ENCODE measurements at places on chromosomes 13 and 19.
A peak's percentile ranks its signal among the peaks of the same experiment; 100 is the strongest.

- no peak for DNase-seq
Measured at GRCh38 chr13:31880851-31881494, 141.6 kb downstream of the RXFP2 start.

DNA sequence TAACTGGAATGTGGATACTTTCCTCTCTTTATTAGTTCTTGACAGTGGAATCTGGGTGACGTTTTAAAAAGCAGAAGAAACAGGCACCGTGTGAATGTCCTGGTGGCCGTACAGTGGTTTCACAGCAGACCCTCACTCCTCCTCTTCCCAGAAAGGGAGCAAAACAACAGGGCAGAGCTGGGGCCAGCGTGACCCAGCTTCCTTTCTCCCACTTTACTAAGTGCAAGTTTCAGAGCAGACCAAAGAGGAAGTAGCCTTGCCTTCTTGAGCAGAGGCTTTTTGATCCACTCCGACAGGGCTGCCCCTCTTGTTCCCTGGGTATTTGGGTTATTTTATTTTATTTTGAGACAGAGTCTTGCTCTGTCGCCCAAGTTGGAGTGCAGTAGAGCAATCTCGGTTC, 19.6 kb upstream of the C19orf33 start:
- no peak for DNase-seq

DNA sequence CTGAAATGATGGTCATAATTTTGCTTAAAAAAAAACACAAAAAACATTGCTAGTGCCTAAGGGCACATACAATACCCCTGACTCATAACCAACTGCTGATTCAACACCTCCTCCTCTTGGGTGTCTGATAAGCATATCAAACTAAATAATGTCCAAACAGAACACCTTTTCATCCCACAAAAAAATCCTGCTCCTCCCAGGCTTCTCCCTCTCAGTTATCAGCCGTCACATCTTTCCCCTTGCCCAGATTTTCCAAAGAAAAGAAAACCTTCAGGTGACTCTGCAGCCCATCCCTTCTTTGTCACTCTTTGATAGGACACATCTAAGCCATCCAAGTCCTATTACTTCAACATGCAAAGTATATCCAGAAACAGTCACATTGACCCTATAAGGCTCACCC, 46.9 kb downstream of the ABCC4 start:
- no peak for DNase-seq

DNA sequence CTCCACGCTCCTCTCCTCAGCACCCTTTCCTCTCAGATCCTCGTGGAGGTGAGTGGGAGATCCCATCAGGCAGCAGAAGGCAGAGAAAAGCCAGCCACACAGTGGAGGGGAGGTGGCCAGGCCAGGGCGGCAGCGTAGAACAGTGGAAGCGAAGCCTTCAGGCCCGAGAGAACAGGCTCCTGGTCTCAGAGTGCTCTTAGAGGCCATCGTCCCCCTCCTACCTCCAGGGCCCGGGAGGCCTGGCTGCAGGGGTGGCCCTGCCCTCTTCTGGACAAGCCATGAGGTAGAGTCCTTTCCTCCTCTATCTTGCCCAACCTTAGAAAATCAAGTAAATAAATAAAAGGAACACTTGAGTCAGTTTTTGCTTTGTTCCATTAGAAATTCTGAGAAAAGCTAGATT, 202.0 kb downstream of the KATNAL1 start:
- no peak for DNase-seq

DNA sequence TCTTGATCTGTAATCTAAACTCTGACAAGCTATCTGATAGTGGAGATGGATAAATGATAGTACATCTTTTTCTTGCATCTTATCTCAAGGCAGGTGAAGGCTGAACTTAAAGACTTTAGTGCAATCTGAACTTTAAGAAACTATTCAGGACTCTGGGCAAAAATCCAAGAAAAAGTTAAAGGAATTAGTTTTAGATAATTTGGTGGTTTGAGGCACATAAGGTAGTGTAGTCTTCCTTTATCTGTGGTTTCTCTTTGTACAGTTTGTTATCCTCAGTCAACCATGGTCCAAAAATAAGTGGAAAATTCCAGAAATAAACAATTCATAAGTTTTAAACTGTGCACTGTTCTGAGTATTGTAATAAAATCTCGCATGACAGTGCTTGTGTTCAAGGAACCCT, 172.9 kb downstream of the UGGT2 start:
- DNase-seq, result no peak

DNA sequence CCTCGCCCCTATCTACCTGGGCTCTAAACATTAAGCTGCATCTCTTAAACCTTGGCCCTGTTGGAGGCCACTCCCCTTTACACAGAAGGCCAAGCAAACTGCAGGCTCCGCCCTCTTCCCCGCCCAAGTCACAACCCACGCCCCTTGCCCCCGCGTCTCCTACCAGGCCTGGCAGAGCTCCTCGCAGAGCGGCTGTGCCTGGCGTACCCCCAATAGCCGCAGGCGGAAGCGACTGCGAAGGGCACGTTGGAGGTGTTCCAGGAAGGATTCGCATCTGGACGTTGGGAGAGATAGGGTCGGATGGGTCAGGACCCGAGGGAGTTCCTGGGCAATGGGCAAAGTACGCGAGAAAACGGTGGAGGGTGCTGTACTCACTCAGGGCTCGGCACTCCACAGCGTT, 5.9 kb downstream of the RTBDN start:
- peak; percentile 48 for DNase-seq

DNA sequence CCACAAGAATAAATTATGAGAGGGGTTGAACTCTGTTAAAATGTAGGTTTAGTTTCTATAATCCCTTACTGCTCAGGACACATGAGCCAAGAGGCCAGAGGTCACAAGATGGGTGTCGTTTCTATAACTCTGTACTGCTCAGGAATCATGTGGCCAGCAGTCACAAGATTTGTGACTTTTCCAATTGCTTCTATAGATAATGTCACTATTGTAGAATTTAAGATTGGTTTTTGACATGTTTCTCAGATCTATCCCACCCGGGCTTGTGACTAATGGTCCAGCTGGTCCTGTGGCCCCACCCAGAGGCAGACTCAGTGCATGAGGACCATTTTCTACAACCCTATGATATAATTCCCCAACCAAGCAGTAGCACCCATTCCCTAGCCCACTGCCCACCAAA, 662.0 kb upstream of the KLF12 start:
- DNase-seq, result no peak

- DNase-seq, result no peak
Measured at GRCh38 chr13:93226065-93226622, 463 bp upstream of the GPC6 start.

DNA sequence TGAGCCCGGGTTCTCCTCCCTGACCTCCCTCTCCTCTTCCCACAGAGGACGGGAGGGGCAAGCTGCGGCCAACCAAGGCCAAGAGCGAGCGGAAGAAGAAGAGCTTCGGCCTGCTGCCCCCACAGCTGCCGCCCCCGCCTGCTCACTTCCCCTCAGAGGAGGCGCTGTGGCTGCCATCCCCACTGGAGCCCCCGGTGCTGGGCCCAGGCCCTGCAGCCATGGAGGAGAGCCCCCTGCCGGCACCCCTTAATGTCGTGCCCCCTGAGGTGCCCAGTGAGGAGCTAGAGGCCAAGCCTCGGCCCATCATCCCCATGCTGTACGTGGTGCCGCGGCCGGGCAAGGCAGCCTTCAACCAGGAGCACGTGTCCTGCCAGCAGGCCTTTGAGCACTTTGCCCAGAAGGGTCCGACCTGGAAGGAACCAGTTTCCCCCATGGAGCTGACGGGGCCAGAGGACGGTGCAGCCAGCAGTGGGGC, 162.2 kb downstream of the KDM4B start:
- no peak for DNase-seq

- DNase-seq, result no peak
Measured at GRCh38 chr13:48094404-48094780, 512 bp downstream of the MED4 start.

- no peak for DNase-seq
Measured at GRCh38 chr19:46213156-46213555, 16.4 kb upstream of the IGFL1 start.

DNA sequence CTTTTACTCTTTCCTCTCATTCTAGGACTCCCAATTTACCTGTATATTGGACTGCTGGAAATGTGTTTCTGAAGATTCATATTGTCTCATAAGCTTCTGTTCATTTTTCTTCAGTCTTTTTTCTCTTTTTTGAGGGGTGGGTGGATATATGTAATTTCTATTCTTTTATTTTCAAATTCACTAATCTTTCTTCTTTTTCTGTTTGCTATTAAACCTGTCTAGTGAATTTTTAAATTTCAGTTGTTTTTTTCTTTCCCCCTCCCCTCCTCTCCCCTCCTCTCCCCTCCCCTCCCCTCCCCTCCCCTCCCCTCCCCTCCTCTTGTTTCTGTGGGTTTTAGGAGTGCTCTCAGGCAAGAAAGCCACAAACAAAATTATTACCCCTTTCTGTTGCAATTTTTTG, 16.9 kb upstream of the ZNF527 start:
- DNase-seq, result no peak

GRCh38 chr13:65679240-65679639, 1550.9 kb downstream of the PCDH9 start:
- DNase-seq, result no peak

GRCh38 chr19:44093931-44094765, at the start of gene ZNF224:
ZNF224 (plus strand) TSS chr19:44094361; CDS start chr19:44097874, 3,513 bp downstream.
- peak; percentile 77 for DNase-seq

GRCh38 chr19:1045247-1045603, 5.3 kb downstream of the ABCA7 start:
- DNase-seq, result no peak

DNA sequence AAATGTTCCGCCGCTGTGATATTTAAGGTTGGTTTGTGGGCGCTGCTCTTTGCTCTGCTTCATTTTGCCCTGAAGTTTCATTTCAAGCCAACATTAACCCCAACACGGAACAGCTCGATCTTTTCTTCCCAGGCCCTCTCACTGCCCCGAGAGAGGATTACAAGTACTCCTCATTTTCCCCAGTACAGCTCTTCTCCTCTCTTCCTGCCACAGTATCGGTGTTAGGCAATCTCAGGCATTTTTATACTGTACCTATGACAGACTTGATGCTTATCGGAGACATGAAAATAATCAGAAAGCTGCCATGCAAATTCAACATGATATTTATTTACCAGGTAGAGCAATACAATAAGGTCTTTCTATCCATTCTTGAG, 1.3 kb upstream of the EDNRB start:
- no peak for DNase-seq

DNA sequence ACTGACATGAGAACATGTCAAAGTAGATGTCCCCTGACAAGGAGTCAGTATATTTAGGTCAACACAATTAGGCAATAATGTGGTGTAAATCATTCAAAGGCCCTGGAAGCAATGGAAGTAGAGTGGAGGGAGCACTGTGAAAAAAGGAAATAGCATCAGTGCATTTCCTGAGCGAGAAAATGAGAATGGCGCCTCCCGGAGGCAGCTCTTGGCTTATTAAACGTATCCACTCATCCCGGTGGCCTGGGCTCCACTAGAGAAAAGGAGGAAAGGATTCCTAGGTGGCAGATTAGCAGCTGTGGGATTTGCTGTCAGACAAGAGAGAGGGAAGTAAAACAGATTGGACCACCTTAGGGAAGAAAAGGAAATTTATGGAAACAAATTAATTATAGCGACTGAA, 173.7 kb upstream of the TMTC4 start:
- no peak for DNase-seq

DNA sequence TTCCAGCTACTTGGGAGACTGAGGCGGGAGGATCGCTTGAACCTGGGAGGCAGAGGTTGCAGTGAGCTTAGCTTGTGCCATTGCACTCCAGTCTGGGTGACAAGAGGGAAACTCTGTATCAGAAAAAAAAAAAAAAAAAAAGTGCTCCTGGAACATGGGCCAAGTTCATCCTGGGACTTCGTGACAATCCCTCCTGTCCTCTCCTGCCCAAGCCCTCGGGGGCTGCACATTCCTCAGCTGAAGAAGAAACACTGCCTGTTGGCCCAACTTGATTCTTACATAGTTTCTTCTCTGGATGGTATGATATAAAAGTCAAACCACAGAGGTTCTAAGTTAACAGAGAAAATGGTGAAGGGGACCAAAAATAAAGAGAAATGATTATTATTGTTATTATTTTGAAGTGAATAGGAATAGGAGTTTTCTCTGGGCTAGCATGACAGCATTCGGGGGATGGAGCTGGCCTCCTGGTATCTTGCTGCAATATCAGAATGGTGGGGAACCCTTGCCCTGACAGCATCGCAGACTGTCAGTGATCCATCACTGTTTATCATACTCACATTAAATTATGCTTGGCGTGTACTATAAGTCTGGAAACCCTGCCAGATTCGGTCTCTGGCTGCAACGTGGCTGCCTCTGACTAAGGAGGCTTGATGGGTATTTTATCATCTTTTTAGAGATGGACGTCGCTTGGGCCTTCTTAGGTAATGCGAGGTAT, 113.7 kb upstream of the OXGR1 start:
- no peak for DNase-seq

DNA sequence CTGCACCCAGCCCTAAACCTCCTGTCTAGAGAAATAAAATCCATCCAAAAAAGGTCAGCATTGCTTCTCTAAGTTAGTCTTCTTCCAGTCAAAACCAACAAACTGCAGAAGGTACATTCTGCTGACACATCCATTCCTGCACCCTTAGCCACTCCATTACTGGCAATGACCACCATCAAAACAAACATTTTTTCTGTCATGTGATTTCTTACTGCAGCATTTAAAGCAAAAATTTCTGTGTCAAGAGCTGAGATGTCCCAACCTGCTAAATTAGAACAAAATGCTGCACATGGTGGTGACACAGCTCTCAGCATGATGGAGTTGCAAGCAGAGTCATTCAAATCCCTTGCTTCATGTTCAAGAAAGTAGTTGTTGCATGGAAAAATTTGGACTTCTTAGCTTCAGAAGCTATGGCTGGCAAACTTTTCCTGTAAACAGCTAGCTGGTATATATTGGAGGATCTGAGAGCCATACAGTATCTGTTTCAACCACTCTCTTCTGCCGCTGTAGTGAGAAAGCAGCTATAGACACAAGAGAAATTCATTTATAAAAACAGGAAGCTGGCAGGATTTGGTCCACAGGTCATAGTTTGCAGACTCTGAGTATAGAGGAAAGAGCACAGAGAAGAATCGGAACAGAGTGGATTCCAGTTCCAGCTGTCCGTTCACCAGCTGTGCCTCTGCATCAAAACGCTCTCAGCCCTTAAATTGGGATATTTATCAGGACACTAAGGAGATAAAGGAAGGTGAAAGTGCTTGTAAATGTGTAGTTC, 17.4 kb downstream of the RUBCNL start:
- DNase-seq, result no peak

GRCh38 chr13:96020931-96021330, 32.3 kb downstream of the UGGT2 start:
- no peak for DNase-seq

GRCh38 chr19:4930664-4931063, 21.4 kb downstream of the UHRF1 start:
- DNase-seq, result no peak

Data from stimulated activated CD4-positive, alpha-beta T cell treated with anti-CD3 and anti-CD28 coated beads, Interleukin-4, amount 100 ng/mL, for 4 hours (primary cell).